ENCODE measurements at places on chromosomes 13 and 19.
A peak's percentile ranks its signal among the peaks of the same experiment; 100 is the strongest.

DNA sequence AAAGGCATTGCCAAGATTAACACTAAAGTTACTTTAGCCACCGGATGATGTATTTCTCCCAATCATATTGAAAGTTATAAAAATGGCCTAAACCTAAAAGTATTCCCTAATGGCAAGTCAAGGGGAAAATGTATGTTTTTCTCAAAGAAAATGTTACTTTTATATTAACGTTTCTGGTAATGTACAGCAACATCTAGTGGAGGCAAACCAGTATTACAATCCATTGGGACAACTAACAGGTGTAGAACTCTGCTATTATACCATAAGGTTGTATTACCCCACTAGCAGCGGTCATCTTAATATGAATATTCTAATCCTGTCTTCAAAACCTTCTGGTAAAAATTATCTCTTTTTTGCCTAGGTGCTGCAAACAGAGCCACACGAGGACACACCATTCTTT lies 69.2 kb downstream of the ZNF100 start:
- no peak for DNase-seq

DNA sequence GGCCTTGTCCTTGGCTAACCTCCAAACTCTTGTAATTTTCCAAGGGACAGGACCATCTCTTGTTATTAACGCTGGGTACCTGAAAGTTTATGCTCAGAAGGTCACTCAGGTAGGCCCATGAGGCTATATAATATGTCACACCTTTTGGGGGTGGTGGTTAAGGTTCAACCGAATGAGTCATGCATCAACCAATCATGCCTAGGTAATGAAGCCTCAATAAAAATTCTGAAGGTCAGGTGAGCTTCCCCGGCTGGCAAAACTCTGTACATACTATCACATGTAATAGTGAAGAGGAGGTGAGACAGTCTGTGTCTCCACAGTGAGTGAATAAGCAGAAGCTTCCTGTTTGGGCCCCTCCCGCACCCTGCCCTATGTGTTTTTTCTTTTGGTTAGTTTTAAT lies 424.9 kb downstream of the PCDH17 start:
- DNase-seq: no peak

GRCh38 chr13:91896547-91896946 lies 498.1 kb downstream of the GPC5 start:
- no peak for DNase-seq

- no peak for DNase-seq
These were observed 819.2 kb downstream of the LIG4 start for GRCh38 chr13:107395927-107396662.

- peak; percentile 86 for DNase-seq
These were observed 379 bp upstream of the CDC34 start for GRCh38 chr19:531009-531752.

Data from stimulated activated CD4-positive, alpha-beta T cell treated with anti-CD3 and anti-CD28 coated beads, Interleukin-1b, Interleukin-23, amount 100 ng/mL, for 1 hour (primary cell).